ENCODE measurements at places on chromosomes 4 and X.

- no peak for DNase-seq
Measured at GRCh38 chr4:177490769-177491168, 48.5 kb upstream of the AGA start.

- no peak for DNase-seq
Measured at GRCh38 chr4:86523333-86523732, 70.8 kb upstream of the PTPN13 start.

DNA sequence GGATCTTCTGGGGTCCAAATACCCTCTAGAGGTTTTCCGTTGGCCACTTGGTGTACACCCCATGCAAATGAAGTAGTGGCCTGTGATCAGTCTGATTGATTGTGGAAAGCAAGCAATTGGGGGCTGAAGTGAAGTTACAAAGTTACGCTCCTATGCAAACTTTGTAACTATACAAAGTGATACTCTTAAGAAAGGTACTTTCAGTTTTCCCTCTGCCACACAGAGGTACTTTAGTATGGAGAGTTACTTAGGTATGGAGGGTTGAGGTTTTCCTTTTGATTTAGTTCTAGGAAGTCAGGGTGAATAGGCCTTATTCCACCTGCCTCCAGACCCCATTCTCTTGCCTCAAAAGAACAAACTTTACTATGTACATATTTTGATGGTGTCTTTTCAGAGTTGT, 28.7 kb downstream of the STAG2 start:
- DNase-seq = no peak

- no peak for DNase-seq
Measured at GRCh38 chr4:61041527-61041926, 158.6 kb upstream of the ADGRL3 start.

GRCh38 chrX:11836284-11836683, 78.2 kb downstream of the MSL3 start:
- no peak for DNase-seq

DNA sequence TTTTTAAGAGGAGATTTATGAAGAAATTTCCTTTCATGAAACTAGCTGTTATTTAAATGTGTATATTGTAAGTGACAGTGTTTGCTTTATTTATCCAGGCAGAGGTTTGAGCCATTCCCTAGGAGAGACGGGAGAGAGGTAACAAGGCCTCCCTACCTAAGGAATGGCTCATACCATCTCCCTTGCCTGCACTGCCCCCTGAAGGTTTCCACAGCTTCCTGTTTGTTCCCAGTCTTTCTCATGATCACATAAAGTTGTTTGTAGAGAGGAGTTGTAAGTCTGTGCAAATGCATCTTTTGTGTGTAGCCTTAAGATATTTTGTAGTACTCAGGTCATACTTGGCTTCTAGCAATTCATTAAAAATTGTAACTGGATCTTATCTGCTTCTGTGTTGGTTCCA, 1504.5 kb upstream of the PCDH10 start:
- peak; percentile 77 for DNase-seq

GRCh38 chrX:132576939-132577338, 88.1 kb upstream of the MBNL3 start:
- DNase-seq = no peak

DNA sequence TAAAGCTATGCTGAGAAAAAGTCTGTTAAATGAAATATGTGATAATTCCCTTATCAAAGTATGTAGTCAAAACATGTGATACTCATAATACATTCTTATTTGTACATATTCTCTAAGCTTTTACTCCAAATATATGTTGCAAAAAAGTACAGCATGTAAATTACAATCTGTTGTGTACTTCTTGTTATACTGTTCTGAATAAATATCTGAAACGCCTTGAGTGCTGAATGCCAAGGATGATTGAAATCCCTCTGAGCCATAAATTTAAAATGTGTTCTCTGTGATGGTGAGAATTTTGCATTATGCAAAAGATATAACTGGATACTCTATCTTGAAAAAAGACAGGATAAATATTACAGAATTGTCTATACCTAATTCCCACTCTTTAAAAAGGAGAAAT, 1128.0 kb downstream of the STPG2 start:
- no peak for DNase-seq

DNA sequence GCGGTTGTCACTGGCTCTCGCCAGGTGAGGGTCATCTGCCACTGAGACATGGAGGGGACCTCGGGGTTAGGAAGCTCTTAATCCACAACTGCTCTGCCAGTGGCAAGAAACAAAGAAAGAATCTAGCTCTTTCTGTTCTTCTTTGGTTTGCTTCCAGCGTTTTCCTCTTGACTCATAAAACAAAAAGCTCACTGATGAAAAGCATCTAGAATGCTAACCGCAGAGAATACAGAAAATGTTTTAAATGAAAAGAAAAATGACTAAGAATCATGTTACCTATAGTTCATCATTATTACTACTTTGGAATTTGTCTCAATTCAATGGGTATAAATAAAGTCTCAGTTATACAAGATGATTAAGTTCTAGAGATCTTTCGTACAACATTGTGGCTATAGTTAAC, 274.8 kb upstream of the TENM3 start:
- DNase-seq = peak; percentile 63

DNA sequence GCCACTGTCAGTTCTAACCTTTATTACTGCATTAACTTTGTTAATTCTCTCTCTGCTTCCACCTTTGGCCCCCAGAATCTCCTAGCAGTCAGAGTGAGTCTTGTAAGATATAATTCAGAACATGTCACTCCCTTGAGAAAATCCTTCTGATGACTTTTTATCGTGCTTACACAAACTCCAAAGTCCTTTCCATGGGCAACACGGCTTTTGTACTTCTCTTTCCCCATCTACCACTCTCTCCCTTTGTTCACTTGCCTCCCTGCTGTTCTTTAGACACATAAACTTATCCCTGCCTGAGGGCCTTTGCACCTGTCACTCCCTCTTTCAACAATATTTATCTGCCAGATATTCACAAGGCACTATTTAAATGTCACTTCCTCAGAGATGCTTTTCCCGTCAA, 64.8 kb downstream of the MAOB start:
- no peak for DNase-seq

DNA sequence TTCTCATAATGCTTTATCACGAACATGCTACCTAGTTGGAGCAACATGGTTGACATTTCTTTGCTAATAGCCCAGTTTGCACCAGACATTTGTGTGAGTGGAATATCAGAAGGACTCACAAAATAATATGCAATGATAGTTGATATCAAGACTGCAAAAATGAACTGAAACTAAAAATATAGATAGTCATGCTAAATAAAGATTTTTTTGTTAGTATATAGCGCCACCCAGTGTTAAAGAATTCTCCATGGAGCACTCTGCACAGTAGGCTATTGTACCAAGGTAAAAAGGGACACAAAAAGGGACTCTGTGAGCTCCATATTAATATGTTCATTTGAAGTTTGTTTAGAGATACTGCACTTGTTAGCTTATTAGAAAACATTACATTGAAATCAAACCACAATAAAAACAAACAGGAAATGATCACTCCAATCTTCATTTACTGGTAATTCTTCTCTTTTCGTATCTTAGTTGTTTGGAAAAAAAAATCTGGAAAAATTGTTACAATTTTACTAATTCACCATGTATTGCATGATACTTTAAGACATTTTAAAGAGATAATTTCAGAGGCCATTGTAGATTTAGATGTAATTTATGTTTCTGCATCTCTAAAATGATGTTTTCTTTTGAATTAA, 1509.6 kb downstream of the ADGRL3 start:
- DNase-seq = peak; percentile 43

DNA sequence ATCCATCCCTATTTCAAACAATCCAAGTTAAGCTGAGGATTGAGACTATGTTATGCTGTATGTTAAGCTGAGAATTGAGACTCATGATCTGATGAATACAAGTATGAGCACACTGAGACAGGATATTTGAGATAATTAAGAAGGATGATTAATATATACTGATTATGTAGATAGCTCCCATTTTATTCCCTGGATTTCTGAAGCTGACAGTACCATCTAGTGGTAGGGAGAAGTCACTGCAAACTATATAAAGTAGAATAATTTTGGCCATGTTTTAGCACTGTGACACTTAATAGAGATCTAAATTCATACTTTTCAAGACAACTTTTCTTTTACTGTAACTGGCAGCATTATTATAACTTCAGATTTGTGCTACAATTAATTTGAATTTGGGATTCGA, 63.8 kb upstream of the HPRT1 start:
- peak; percentile 29 for DNase-seq

GRCh38 chrX:135520022-135520552, 373 bp upstream of the INTS6L start:
- DNase-seq = peak; percentile 76

- DNase-seq = no peak
Measured at GRCh38 chr4:3660086-3660927, 105.9 kb upstream of the ADRA2C start.

DNA sequence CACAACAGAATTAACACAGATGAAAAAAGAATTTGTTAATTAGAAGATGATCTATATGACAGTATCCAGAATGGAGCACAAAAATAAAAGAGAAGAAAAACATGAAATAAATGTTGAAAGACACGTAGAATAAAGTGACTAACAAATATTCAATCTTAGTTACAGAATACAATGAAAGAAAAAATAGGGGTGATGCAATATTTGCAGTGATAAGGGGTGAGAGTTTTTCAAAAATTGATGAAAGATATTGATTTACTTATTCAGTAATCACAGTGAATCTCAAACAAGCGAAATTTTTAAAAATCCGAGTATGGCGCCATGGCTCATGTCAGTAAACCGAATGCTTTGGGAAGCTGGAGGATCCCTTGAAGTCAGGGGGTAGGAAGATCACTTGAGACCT, 20.2 kb upstream of the RAB28 start:
- no peak for DNase-seq

DNA sequence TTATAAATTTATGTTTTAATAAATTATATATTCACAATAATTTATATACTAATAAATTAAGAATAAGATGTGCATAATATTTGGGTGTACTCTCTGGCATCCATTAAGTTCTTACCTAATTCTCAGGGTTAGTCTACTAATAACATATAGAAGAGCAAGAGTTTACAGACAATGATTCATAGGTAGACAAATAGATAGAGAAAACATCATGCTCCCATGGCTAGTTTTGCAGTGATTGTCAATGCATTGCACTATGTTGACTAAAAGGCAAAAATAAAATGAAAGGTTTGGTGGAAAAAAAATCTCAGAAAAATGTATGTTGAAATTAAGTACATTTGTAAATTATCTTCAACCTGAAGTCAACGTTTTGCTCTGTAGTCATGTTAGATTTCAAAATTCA, 606.0 kb downstream of the KCTD8 start:
- no peak for DNase-seq

- no peak for DNase-seq
Measured at GRCh38 chrX:40853004-40853815, 117.9 kb upstream of the MED14 start.

DNA sequence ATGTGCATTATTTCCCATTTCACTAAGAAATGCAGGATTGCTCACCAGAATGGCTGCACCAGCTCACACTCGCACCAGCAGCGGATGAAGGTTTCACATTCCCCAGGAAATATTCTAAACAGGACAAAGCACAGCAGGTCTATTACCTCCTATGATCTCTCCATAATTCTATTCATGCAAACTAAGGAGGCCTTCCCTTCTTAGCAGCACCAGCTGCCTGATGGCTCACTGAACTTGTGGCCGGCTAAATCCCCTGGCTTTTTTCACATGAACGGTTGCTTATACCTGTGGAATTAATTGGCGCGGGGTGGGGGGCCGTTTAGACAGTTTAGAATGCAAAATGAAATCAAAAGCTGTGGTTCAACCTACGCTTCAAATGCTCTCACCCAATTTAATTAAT, 73.5 kb upstream of the SRD5A3 start:
- DNase-seq = peak; percentile 19

DNA sequence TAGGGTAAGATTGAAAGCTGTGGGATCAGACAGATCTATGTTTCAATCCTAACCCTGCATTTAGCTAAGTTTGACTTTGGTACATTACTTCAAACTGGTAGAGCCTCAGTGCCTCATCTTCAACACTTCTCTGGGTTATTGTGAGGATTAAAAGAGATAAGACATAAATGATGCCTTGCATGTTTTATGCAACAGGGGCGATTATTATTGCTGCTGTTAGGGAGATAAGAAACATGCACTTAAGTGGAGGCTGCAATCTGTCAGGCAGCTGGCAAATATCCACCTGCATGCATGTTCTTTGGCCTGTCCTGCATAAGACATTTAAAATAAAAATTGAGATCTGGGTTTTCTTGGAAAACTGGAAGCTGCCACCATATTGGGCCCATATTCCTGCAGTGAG, 24.6 kb downstream of the UNC5C start:
- no peak for DNase-seq

DNA sequence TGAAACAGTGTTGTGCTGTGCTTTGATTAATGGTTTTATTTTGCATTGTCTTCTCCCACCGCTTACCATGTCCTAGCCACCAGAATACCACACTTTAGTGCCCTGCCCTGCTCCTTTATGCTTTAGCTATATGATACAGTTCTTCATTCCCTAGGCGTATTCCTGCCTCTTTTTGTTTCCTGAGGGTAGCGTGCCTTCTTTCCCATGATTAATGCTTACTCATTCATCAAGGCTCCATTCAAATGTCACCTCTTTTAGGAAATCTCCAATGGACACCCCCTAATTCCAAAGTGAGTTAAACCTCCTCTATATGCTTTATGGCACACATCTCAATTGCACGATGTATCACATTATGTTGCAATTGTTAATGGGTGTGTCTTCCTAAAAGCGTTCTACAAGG, 46.3 kb downstream of the SPANXD start:
- DNase-seq = no peak

- no peak for DNase-seq
Measured at GRCh38 chr4:183723561-183724228, 64.6 kb downstream of the TRAPPC11 start.

GRCh38 chr4:93221771-93222170, 606.8 kb upstream of the ATOH1 start:
- no peak for DNase-seq

GRCh38 chr4:75876218-75876617, 26.0 kb downstream of the PPEF2 start:
- no peak for DNase-seq

- DNase-seq = no peak
Measured at GRCh38 chr4:15794905-15795304, 16.8 kb downstream of the CD38 start.

DNA sequence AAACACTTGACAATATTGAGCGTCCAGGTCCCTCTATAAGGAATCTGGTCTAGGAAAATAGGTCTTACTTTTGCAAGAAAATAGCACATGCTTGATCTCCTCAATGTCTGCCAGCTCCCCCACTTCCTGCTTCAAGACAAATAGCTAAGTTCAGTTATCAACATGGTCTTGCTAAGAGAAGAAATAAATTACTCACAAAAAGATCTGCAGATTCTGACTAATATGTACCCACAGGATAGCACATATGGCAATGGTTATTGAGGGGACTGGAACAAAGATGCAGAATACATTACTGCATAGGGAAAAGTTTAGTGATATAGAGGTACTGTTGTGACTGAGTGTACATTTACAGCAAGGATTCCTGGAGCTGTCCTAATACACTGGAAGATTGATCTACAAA, 457.5 kb upstream of the GRID2 start:
- DNase-seq = no peak

GRCh38 chr4:72388521-72388920, 180.5 kb downstream of the ADAMTS3 start:
- no peak for DNase-seq

- no peak for DNase-seq
Measured at GRCh38 chrX:131650637-131651410, 107.0 kb downstream of the OR13H1 start.

GRCh38 chr4:20532116-20532790, 168.0 kb upstream of the PACRGL start:
- peak; percentile 16 for DNase-seq

Data from choroid plexus epithelial cell (primary cell).